ENCODE measurements at places on chromosomes 5 and 9.

DNA sequence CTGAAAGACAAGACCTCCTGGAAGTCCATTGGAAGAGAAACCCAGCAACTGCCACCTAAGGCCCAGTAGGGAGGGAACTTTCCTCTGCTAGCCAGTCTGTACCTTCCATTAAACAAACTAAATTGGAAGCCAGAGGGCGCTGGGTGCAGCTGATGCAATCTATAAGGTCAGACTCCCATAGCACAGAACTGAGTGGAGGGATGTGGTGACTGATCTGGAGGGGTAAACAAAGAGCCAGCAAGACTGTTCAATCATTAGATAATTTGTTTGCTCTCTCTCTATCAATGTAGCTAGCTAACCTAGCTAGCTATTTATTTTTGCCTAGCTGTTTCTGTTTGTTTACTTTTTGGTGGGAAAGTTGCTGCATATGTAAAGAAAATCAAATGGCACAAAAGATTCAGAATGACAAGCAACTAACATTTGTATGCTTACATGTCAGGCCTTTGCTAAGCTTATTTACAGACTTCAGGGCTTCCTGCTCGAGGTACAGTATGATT is 291.8 kb upstream of the DAB2 start:
- DNase-seq, result peak; percentile 9

DNA sequence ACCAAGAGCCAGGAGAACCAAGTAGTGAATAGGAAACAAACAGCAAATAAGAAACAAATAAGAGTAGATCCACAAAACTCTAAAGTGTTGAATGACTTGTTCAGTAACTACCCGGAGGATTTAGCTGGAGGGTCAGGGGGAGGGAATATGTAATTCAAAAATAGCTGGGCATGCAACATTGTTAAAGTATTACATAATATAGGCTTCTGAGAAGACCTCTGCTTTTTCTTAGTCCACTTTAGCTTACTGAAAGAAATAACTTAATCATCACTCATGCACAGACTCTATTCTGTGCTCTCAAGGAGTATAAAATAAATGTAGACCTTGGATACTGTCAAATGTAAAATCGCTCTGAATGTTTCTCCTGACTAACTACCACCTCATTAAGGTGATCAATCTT is 183.2 kb upstream of the POU5F2 start:
- no peak for DNase-seq

- no peak for DNase-seq
Measured at GRCh38 chr5:90590-91547, 1.1 kb upstream of the PLEKHG4B start.

- DNase-seq, result no peak
Measured at GRCh38 chr9:89495824-89496560, 1.9 kb downstream of the SEMA4D start.

DNA sequence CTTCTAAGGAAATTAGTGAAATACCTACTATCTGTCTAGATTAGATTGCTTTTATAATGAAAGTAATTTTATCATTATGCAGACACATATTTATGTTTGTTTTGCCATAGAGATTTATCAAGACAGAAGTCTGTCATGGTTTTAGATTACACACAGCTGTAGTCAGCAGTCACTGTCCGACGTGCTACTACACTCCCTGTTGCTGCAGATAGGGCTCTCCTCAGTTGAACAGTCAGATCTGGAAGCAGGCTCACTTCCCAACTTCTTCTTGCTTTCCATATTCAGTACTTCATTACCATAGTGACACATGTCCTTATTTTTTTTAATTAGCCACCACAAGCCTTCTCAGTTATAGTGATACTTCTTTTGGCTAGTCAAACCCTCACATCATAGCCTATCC is 329.9 kb upstream of the ITGA1 start:
- DNase-seq, result no peak

- DNase-seq, result no peak
Measured at GRCh38 chr9:27645161-27645840, 72.0 kb upstream of the C9orf72 start.

DNA sequence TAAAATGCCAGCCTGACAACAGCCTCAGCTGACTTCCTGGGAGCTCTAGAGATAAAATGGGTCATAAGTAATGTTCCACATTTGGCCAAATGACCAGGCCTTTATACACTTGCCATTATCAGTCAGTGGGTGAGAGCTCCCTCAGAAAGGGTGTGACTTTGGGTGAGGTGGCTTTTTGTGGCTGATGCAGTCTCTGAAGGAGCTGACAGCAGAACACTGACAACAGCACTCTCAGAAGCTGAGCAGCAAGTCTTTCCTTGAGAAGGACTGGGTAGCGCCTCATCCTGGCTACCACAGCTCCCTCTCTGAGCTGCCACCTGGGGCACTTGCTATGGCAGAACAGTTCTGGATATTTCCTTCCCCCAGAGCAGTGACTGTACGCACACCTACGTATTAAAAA is 22.0 kb upstream of the GNAQ start:
- DNase-seq, result no peak

All from stimulated activated CD4-positive, alpha-beta T cell treated with anti-CD3 and anti-CD28 coated beads, TNF-alpha, amount 100 ng/mL, for 48 hours (primary cell).